DMS 273 treated with DMSO at 0.1 percent for 48 hours (cell line): ENCODE measurements at places on chromosomes 5 and 9.

DNA sequence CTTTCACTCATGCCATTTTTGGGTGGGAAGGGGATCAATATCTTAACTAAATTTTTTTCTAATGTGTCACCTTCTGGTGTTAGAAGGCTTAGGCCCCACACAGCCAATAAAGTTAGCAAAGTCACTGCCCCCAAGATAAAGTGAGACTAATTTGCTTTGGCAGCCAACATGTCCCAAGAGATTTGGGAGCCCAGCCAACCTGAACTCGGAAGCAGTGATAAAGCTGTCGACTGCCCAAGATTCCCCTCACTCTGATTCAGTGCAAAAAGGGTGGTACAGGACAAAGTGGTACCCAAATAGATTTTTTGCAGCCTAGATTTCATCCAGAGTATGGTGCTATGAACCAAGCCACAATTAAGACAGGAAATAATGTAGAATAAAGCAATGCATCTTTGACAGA lies 572.5 kb upstream of the ARRDC3 start:
- DNase-seq = peak; percentile 32

DNA sequence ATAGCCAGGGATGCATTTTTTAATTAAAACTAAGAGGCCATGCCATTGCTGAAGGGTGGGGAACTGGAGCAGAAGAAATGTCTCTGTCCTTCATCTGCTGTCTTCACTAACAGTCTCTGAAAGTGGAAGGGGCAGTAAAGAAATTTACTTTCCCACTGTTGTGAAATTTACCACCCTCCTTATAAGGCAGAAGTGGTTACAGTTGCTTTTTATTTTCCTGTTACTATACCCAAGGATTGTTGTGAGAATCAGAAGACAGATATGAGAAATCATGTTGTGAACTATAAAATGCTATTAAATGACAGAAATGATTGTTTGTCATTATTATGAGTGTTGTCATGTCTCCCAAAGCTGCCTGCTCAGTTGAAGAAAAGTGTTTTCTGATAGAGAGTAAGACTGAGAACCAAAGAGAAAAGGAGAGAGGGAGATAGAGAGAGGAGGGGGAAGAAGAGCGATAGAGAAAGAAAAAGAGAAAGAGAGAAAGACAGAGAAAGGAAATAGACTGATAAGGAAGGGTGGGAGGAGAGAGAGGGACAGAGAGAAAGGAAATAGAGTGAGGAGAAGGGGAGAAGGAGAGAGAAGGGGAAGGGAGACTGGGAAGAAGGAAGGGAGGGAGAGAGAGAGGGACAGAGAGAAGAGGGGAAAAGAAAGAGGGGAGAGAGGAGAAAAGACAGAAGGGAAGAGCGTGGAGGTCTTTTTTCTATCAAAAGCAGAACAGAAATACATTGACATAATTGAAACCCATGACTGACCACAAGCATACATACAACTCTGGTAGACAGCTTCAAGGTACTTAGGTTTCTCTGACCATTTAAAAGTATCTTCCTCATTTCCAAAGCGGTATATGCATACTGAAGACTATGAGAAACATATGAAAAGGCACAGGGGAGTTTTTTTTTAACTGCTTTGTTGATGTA lies 22.5 kb downstream of the SEC61B start:
- DNase-seq = no peak

GRCh38 chr5:6000867-6001266 lies 377.5 kb downstream of the MED10 start:
- DNase-seq = no peak

- peak; percentile 89 for DNase-seq
These were observed 45.7 kb upstream of the SLCO4C1 start for GRCh38 chr5:102341681-102342288.

GRCh38 chr9:2568689-2569088 lies 52.9 kb upstream of the VLDLR start:
- DNase-seq = no peak

DNA sequence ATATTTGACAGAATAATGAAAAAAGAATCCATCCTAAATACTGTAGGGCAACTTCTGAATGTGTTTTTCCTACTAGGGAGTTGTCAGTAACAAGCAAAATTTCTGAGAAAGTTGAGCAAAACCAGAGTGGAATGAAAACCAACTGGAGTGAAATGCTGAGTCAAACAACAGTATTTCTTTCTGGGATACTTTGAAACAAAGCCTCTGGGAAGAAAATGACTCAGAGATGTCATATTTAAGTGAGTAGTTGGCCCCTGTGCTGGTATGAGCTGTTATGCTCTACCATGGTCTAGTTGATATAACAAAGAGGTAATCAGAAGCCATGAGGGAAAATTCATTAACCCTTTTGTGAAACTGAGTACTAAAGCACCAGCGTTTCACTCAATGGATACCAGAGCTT lies 372.1 kb upstream of the C9orf72 start:
- no peak for DNase-seq

- no peak for DNase-seq
These were observed 400.5 kb downstream of the ARRDC3 start for GRCh38 chr5:90982576-90982975.

GRCh38 chr9:92737611-92738299 lies 26.9 kb downstream of the BICD2 start:
- no peak for DNase-seq

DNA sequence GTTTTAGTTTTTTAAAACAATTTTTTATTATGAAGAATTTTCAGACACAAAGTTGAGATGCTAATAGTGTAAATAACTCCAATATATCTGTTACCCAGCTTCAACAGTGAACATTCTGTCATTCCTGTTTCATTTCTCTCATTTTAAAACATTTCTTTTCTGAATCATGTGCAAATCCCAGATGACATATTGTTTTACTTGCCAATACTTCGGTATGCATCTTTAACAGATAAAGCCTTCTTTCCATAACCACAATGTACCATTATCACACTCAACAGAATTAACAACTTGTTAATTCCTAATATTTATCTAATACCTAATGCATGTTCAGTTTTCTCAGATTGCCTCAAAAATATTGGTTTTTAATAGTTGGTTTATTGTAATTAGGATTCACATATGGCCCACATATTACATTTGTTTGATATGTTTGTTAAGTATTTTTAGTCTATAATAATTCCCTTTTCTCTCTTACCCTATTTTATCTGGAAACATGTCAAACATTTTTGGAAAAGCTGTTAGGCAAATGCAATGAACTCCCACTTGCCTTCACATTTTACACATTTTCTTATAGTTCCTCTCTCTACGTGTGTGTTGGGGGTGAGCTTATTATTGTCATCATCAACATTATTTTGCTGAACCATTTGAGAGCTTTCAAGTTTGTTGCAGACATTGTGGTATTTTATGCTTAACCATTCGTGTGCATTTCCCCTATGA lies 58.7 kb upstream of the ANKRD55 start:
- DNase-seq = no peak

DNA sequence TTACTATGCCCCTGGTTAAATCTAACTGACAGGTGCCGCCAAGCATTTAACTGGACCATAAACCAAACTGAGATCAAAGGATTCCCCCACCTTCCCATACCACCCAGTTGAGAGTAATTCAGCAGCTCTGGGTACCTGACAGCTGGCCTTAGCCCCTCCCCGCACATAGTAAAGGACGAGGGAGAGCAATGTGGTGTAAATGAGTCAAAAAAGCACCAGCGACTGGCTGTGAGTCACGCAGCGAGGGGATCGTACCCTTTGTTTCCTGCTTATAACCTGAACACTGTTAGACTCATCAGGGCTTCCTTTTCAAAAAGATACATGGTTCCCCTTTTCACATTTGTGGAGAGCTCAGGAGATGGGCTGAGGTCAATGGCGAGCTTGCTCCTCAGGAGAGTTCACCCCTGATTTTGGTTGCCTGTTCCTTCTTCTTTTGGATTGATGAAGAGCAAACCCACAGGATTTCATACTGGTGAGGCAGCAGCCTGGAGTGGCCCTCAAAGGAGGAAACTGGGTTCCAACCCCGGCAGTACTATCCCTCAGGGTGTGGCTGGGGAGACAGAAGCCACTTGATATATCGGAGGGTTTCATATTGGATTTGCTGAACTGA lies 71.5 kb downstream of the ANKRD33B start:
- DNase-seq = no peak

DNA sequence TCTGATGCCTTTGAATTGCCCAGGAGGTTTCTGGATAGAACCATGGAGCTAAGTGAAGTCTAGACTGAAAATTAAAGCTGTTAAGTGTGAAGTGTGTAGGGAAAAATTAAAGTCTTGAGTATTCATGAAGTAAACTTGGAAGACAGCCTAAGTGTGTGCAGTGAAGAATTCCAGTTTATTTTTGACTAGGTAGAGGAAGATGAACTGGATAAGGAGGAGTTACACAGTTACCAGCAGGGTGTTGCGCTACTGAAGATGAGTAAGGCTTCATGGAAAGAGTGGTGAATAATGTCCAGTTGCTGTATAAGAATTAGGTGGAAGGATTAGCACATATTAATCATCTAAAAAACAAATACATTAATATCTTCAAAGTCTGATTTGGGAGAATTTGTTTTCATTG lies 5.7 kb upstream of the CHD1 start:
- no peak for DNase-seq

DNA sequence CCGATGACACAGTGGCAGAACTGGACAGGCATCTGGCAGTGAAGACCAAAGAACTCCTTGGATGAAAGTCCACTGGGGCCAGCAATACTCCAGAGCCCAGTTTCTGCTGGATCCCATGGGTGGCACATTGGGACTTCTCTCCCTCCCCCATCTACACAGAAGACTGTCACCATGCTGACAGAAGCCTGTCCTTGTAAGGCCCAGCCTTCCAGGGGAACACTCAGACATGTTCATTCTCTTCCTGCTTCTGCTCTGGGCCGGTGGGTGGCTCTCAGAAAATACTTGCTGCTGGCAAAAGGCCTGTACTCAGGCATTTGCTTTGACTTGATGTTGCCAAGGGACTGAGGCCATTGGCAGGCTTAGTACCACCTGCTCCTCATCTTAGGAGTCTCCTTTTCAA lies 48.3 kb upstream of the PTGS1 start:
- DNase-seq = no peak

DNA sequence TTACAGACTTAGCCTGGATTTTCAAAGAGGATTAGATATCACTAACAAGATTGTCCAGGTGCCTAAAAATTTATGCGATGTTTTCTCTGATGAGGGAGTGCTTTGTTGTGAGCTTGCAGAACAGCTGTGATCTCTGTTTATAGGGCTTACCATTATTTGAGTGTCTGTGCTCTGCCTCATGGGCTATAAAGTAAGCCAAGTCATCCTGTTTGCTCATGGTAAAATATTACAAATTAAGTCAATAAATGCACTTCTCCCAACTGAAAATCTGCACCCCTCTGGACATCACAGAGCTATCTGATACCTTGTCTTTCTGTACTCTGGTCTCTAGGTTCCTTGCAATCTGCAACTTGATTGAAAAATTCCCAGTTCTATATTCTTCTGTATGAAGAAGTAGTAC lies 293.4 kb upstream of the ACTBL2 start:
- DNase-seq = peak; percentile 8

DNA sequence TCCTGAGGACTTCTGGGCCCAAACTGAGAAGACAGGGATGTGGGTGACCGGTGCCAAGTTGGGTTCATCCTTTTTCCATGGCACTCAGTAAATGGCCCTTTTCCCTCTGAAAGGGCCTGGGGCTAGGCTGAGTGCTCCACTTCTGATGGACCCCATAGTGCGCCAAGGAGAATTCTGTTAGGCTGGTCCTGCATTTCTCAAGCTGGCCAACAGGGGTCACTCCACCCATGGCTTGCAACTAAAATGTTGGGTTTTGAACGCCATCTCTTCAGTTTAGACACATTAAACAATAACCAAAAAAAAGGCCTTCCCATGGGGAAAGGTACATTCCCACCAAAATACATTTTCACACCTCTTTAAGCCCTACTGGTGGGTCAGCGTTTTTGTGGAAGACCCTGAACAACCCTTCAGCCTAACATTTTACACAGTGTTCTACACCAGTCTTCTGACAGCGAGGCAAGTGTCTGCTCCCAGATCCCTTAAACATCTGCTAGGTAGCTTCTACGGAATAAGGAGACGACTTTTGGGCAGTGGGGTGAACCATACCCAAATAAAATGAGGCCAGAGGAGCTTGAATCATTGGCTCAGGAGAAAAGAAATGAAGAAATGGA lies 27.3 kb downstream of the CNTFR start:
- DNase-seq = no peak

DNA sequence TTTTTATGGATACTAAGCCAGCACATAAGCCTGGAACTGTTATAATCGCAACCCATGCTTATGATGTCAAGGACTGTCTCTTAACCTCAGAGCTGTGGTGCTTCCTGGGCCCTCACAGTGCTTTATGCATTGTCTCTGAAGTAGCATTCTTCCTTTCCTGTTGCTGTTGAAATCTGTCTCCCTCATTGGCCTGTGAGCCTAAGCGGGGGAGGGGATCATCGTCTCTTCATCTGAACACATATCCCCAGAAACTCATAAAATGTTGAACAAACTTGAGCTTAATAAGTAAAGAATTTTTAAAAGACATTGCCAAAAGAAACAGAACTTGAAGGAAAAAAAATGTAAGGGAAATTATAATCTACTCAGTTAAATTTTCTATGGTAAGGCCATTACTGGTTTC lies 80.3 kb downstream of the SGCD start:
- DNase-seq = no peak

DNA sequence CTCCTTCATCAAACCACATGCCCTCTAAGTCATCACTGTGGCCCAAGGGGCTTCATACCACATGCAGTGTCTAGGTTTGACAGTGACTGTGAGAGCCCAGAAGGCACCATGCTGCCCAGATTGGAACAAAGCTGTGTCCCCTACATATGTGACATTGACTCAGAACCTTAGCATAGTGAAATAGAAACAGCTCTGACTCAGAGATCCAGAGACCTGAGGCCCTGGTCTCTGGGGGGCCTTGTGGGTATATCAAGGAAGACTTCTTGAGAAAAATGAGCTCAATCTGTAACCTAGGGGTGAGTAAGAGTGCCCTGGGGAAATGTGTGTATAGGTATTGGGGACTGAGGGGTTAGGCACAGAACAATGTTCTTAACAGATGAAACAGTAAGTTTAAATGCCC lies 7.1 kb upstream of the ENTREP1 start:
- DNase-seq = no peak

GRCh38 chr9:98450496-98450895 lies 195.0 kb upstream of the TBC1D2 start:
- DNase-seq = no peak

GRCh38 chr9:105168870-105169319 lies 75.6 kb upstream of the SLC44A1 start:
- DNase-seq = no peak

DNA sequence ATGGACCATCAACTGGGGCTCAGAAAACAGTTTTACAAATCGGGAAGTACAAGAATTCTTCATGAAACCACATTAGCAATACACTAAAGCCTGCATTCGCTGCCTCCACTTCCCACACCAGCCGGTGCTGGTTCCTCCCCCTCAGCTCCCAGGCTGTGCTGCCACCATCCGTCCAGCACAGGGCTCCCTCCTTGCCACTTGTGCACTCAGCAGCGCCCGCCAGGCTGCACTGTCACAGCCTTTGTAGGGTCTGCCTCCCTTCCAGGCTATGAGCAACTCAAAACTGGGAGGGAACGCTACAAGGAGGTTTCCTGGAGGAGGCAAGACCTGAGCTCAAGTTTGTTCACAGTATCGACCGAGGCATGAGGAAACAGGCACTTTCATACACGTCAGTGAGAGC lies 7.7 kb downstream of the MAPK9 start:
- no peak for DNase-seq

GRCh38 chr5:501105-501830 lies 23.0 kb downstream of the SLC9A3 start:
- DNase-seq = no peak

- DNase-seq = no peak
These were observed 138.6 kb upstream of the SPEF2 start for GRCh38 chr5:35478856-35479682.
